ENCODE measurements at places on chromosomes 2 and 18.

GRCh38 chr2:46032996-46033395 is 264.2 kb upstream of the EPAS1 start:
- no peak for DNase-seq

- DNase-seq = no peak
Measured at GRCh38 chr2:75180476-75180875, 18.8 kb downstream of the TACR1 start.

GRCh38 chr2:70854411-70854810 is 18.8 kb upstream of the CD207 start:
- DNase-seq = no peak

DNA sequence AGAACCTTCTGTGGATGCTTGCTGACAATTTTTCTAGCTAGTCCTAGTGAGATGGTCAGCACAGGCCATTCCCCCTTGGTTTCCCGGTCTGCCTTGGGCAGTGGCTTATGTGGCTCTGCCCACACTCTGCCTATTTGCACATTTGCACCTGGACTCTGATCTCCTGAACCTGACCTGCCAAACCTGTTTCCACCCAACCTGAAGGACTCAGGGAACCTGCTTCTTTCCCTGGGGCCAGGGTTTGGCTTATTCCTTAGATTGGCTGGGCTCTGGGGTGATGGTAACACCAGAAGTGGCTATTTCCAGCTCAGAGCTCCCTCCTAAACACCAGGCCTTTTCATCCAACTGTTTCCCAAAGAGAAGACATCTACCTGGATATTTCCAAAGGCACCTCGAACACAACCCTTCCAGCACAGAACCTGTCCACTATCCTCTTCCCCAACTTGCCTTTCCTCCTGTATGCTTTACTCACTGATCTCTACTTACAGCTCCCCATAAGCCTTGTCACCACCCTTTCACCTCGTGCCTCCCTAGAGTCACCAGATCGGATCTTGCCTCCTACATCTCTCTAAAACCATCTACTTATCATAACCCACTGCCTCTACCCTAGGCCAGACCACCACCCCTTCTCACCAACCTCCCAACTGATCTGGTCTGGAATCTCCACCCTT is 5.8 kb upstream of the MTA3 start:
- no peak for DNase-seq

DNA sequence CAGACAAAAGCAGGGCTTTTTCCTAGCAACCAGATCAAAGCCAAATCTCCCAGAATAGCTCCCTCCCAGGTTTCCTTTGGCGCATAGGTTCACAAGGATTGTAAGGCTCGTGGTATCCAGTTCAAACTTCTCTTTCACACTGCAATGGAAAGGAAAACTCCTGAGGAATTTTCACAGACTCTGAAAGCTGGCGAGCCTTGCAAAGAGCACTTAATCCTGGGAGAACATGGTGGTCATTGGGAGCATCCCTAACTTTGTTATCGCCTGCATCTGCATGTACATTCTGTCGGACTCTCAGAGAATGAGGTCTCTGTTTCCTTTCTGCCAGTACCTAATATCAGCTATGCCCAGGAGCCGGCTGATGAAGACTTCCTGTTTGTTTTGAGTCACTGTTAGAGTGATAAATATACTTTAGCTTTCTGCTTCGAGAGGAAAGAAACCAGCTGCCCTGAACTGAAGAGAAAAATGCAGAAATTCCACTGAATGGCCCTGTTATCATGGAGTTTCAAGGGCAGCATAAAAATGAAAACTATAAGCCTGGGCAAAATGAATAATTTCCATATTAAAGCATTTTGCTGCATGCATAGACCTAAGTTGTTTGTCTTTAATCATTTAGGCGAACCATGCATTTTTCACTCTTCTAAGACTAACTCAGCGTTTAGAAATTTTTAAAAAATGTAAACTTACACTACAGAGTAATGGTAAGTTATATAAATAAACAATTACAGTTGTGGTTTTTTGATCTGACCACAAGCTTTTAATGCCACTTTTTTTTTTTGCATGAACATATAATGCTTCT is 76.4 kb upstream of the ZEB2 start:
- DNase-seq = no peak

DNA sequence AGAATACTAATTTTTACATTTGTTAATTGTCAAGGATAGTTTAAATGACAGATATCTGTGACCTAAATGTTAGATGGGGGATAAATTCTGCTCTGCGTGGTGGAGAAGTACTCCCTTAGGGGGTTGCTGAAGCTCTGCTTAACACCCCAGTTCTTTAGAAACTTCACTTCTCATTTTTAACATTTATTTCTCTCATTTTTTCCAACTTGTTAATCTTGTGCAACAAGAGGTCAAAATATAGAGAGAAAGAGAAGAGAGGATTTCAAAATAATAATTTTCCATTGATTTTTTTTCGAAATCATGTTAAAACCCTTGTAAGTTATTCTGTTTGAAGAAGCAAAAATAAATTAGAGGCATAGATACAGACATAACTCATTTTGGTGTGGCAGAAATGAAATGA is 61.3 kb upstream of the SLC8A1 start:
- DNase-seq = no peak

DNA sequence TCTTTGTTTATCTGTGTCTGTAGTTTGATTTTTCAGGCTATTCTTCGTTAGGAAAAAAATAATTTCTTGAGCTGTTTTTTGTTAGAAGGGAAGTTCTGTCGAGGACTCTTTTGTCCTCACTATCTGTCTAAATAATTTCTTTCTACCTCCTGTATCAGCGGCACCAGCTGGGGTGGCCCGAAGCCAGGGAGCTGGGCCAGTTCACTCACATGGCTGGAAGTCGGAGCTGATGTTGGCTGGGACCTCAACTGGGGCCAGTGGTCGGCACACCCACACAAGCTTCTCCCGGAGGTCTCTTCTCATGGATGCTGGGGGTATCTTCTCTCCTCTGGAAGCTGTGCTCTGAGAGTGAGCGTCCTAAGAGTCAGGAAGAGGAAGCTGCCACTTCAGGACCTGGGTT is 8.0 kb upstream of the PDIA6 start:
- DNase-seq = no peak

GRCh38 chr18:11224153-11224552 is 74.8 kb upstream of the PIEZO2 start:
- DNase-seq = no peak

GRCh38 chr2:204365811-204366210 is 179.5 kb upstream of the PARD3B start:
- no peak for DNase-seq

- no peak for DNase-seq
Measured at GRCh38 chr2:26008851-26009566, 24.9 kb upstream of the RAB10 start.

DNA sequence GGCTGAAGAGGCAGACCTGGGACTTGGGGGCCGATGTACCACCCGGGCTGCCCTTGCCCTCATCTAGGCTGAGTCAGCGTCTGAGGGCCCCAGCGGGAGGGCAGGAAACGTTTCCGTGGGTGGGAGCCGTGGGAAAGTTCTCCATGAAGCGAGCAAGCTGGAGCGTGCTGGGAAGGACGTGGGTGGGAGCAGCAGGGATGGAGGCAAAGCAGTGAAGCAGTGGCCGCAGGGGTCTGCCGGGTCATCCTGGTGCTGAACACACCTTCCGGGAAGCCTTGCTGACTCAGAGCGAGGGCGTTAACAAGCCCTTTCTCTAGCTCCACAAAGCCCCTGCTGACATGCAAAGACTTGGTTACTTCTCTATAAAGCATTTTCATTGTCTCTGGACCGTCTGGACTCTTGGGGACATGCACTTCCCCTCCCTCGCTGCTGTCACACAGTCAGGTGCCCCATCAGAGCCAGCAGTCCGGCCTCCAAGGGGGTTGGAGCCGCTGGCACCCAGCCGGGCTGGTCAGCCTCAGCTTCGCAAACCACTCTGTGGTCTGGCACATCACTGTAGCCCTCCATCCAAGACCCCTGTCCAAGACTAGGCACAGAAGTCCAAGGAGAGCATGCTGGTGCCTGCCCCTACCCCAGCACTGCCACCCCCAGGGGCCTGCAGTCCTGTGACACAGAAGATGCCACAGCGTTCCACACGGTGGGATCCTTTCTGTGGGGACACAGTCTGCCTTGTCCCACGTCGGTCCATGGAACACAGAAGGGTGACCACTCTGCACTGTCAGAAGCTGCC is 115.1 kb upstream of the GPC1 start:
- DNase-seq = no peak

Data from activated CD8-positive, alpha-beta memory T cell treated with anti-CD3 and anti-CD28 coated beads for 1 hour (primary cell).